Activated CD4-positive, alpha-beta T cell treated with anti-CD3 and anti-CD28 coated beads, Interleukin-2, amount 50 U/mL, for 24 hours (primary cell): ENCODE measurements at places on chromosomes 1 and 21.

- DNase-seq = no peak
Observed at GRCh38 chr1:67745875-67746698, 61.1 kb downstream of the GADD45A start.

- DNase-seq = no peak
Observed at GRCh38 chr21:14771593-14771992, 225.5 kb upstream of the SAMSN1 start.

GRCh38 chr1:112761714-112762480, 46.8 kb upstream of the PPM1J start:
- no peak for DNase-seq

GRCh38 chr21:28877318-28877884, 115.3 kb downstream of the LTN1 start:
- DNase-seq = no peak

- DNase-seq = no peak
Observed at GRCh38 chr1:228374711-228375577, 31.7 kb downstream of the TRIM11 start.

DNA sequence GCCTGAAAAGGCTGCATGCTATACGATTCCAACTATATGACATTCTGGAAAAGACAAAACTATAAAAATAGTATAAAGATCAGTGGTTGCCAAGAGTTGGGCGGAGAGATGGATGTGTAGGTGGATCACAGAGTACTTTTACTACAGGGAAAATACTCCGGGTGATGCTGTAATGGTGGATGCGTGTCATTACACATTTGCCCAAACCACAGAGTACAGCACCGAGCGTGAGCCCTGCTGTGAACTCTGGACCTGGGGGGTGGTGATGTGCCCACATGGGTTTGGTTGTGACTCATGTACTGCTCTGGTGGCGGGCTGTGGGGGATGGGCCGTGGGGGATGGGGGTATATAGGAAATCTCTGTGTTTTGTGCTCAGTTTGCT, 162.7 kb upstream of the COL6A1 start:
- DNase-seq = peak; percentile 62

DNA sequence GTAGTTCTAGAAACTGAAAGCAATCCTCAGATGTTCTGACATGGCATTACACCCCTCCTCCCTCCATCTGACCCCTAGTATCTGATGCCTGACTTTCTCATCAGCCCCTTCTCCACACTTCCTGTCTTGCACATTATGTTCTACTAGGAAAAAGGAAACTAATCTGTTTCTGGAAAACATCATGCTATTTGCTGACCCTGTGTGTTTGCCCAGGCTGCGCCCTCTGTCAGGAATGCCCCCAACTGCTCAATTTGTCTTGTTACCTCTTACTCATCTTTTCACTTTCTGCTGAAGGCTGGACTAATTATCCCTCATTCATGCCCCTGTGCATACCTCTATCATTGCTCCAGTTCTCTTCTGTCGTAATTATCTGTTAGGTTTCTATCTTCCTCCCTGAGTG, 37.5 kb upstream of the DAB1 start:
- DNase-seq = no peak

DNA sequence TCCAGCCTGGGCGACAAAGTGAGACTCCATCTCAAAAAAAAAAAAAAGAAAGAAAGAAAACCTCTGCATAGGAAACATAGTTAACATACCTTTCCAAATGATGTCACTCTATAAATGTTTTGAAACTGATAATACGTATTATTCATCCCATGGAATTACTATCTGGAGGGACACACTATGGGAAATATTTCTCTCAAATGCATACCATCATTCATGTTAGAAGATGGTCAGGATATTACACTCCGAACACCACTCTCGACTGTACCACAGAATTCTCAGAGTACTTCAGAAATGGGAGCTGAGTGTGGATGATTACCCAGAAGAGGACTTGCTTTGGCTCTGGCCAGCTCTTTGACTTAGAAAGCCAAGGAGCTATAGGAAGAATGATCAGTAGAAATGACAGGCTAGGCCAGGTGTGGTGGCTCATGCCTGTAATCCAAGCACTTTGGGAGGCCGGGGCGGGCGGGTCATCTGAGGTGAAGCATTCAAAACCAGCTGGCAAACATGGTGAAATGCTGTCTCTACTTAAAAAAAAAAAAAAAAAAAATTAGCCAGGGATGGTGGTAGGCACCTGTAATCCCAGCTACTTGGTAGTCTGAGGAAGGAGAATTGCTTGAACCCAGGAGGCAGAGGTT, 5.2 kb upstream of the LIN28A start:
- no peak for DNase-seq

GRCh38 chr1:160544647-160545046, 21.6 kb upstream of the SLAMF6 start:
- no peak for DNase-seq

GRCh38 chr1:94852788-94853187, 32.6 kb downstream of the SLC44A3 start:
- no peak for DNase-seq

GRCh38 chr1:54282101-54282847, 82.3 kb downstream of the MRPL37 start:
- no peak for DNase-seq

GRCh38 chr21:42027085-42027821, 17.1 kb upstream of the ZBTB21 start:
- DNase-seq = no peak

- no peak for DNase-seq
Observed at GRCh38 chr1:4353090-4353856, 301.1 kb upstream of the AJAP1 start.

- no peak for DNase-seq
Observed at GRCh38 chr1:243705585-243705984, 144.5 kb downstream of the AKT3 start.

- no peak for DNase-seq
Observed at GRCh38 chr21:31279214-31279613, 64.8 kb downstream of the TIAM1 start.

DNA sequence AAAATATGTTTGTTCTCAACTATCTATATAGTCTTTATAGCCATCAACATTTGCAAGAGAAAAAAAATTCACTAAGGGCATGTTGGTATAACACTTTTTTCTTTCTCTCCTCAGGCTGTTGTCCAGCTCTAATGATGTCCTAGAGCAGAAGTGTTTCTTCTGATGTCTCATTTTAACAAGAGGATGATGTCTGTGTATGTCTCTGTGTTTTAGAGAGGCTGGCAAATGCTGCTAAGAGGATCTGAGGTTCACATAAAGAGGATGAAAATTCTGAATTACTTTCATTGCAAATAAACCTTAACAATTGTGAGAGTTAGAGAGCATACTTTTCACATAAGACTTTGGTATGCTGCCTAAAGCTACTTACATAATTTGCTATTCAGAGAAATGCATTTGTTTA, 2.6 kb upstream of the BRINP3 start:
- DNase-seq = no peak

DNA sequence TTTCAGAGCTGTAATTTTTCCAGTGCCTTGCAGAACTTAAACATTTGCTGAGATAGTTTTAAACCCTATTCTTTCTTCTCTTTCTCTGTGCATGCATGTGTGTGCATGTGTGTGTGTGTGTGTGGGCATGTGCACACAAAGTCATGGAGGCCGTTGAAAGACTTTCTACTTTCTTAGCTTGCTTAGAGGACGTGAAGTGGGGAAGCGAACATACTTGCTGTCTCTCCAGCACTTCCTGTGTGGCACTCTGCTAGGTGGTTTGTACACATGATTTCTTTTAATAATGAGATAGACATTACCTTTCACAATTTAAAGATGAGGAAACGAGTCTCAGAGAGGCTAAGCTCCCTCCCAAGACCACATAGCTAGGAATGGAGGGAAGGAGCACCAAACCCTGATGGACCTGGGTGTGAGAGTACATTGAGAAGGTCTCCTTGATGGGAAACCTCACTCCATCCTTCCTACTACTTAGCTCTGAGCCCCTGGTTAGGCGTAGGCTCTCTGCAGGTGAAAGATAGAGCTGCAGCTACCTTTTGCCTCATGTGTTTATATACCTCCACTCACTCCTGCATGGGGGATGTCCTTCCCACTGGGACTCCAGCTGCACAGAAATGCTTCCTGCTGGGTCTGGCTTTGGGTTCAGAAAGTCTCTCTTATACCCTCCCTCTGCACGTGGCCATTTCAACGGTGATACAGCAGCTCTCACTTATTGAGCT, 101.9 kb upstream of the USP24 start:
- DNase-seq = no peak

DNA sequence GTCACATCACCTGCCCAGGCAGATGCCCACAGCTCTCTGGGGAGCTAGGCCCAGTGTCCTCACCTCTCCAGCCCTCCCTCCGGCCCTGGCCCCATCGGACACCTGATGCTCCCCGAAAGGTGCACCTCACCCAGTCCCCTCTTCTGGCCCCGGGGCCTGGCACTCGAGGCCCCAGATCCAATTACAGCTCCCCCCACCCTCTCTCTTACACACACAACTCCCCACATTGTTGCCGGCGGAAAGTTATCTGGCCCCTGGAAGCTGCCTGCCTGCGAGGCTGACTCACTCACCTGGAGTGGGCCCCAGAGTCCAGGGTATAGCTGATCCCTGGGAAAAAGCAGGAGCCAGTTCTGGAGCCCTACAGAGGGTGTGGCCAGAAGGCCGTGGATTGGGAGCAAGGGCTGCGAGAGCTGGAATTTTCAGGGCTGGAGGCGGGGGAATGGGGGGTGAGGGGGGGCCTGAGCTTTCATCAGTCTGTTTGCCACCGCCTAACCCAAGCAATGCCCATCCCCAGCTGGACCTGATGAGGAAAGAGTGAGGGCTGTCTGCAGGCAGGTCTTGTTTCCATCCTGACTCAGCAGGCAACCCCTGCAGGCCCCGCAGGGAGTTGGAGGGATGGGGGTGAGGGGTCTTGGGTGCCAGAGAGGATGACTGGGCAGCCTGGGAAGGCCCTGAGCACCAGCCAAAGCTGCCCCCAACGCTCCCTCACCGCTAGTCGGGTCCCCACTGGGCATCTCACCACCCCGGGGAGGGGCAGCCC, 948 bp downstream of the FBXO2 start:
- DNase-seq = no peak

DNA sequence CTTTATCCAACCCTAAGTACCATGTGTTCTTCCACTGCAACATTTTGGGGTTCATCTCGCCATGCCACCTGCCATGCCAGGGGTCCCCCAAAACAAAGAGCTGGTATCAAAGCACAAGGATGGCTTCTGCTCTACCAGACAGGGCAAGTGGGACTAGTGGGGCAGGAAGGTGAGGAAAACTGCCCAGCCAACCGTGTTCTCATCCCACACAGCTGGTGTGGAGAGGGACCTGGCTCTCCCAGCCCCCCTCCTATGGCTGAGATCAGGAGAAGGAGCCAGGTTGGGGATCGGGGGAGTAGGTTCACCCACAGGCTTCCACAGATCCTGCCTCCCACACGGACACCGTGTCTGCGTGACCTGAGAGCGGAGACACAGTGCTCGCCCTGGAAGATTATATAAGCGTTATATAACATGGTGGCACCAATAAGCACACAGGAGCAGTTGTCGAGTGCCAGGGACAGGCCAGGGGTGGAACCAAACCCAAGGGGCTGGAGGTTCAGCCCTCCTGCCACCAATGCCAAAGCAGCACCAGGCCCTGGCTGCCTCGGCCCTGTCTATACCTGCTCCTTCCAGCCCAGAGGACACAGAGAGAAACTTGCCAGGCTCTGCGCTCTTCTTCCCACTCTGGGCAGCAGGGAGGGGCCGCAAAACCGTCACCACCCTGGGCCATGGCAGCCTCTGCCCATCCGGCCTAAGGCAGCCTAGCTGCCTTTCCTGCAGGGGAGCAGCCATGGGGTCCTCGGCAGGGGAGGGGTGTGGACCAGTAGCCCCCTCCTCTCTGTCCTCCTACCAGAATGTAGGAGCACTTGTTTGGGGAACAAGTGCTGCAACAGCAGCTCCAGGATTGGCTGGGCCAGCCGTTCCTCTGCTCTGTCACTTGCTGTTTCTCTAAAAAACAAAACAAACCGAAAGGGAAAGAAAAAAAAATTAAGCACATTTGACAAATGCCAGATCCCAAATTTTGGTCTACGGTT, 43.5 kb downstream of the CD34 start:
- peak; percentile 6 for DNase-seq

- DNase-seq = no peak
Observed at GRCh38 chr1:88741413-88741812, 57.3 kb downstream of the PKN2 start.

GRCh38 chr1:74457253-74457652, 55.2 kb downstream of the LRRC53 start:
- no peak for DNase-seq

GRCh38 chr1:30526652-30527345, 196.6 kb downstream of the MATN1 start:
- DNase-seq = no peak

DNA sequence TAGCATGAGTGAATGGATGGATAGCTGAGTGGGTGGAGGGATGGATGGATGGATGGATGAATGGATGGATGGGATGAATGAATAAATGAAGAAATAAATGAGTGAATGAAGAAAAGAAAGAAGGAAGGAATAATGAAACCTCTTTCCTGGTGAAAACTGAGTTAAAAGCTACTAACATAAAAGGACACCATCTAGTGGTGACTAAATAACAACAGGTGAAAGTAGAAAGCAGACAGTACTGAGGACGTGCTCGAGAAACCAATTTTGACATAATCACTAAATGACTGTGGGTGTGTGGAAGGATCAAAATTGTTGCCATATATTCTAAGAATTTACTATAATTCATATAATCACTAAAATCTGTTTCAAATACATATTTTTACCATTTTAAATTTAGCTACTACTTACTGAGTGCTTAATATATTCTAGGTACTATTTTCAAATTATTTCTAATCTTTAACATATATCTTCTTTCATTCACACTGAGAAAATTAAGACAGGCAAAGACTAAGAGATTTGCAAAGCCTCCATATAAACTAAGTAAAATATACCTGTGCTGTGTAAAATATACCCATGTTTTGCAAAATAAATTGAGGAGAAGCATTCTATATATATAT, 522.9 kb downstream of the LRRIQ3 start:
- DNase-seq = no peak

- DNase-seq = no peak
Observed at GRCh38 chr1:234533975-234534876, 55.2 kb upstream of the TARBP1 start.

DNA sequence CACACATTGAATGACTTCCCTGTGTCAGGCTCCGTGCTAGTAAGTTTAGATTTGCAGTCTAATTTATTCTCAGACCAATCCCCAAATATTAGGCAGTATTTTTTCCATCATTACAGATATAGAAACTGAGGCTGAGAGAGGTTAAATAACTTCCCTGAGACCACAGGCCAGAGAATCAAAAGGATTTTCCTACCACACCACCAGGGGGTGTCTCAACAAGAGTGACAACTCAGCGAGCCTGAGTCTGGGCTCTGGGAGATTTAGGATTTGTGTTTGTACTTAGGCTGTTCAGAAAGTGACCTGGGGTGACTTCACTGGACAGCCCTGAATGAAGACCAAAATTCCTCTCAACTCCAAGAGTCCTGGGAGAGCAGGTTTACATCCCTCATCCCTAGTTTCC, 13.3 kb upstream of the LCE5A start:
- no peak for DNase-seq
